ENCODE measurements at places on chromosomes 4 and X.

DNA sequence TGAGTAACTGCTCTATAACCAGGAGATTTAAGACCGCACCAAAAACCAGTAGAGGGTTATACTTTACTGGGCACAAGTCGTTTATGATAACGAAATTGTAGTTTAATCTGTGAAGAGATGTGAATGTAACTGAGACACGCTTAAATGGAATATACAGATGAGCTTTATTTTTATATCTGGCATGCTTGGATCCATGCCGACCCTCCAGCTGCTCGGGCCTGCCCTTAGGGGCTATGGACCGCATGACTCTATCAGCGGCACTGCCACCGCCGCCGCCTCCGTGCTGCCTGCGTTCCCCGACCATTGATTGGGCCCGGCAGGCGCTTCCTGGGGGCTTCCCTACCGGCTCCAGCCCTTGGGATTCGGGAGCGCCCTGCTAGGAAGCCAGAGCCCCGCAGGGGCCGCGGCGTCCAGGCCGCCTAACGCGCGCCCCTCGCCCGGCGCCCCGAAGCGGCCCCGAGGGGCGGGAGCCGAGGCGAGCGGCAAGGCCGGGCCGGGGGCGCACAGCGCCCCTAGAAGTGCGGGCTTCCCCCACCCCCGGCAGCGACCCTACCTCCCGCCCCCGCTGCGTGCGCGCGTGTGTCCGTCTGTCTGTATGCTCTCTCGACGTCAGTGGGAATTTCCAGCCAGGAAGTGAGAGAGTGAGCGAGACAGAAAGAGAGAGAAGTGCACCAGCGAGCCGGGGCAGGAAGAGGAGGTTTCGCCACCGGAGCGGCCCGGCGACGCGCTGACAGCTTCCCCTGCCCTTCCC, at the start of gene NFKB1:
NFKB1 (plus strand) TSS at position 664 of the 751 bp plus-strand sequence. CDS start 24,160 bp downstream, outside the sequence.
- peak; percentile 55 for DNase-seq

DNA sequence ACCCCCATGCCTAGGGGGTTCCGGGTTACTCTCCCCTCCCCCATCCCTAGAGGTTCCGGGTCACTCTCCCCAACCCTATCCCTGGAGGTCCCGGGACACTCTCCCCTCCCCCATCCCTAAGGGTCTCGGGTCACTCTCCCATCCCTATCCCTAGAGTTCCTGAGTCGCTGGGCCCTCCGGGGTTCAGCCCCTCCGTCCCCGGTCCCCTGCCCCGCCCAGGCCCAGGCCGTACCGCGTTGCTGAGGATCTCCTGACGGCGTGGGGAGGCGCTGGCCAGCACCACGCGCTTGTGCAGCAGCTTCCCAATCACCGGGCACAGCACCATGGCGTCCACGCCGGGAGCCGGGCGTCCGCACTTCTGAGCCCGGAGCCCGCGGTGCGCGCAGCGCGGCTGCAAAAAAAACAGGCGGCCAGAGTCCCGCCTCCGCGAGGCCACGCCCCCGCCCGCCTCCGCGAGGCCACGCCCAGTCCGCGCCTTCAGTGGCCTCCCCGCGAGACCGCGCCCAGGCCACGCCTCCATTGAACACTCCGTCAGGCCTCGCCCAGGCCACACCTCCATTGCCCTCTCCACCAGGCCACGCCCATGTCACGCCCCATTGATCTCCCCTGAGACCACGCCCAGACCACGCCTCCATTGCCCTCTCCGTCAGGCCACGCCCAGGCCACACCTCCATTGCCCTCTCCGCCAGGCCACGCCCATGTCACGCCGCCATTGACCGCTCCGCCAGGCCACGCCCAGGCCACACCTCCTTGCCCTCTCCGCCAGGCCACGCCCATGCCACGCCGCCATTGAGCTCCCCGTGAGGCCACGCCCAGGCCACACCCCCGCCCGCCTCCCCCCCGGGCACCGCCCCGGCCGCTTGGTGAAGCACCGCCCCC, at the start of gene ASMTL:
ASMTL (minus strand) TSS at position 394 of the 879 bp plus-strand sequence; CDS start at position 325, 69 bp downstream.
- no peak for DNase-seq

DNA sequence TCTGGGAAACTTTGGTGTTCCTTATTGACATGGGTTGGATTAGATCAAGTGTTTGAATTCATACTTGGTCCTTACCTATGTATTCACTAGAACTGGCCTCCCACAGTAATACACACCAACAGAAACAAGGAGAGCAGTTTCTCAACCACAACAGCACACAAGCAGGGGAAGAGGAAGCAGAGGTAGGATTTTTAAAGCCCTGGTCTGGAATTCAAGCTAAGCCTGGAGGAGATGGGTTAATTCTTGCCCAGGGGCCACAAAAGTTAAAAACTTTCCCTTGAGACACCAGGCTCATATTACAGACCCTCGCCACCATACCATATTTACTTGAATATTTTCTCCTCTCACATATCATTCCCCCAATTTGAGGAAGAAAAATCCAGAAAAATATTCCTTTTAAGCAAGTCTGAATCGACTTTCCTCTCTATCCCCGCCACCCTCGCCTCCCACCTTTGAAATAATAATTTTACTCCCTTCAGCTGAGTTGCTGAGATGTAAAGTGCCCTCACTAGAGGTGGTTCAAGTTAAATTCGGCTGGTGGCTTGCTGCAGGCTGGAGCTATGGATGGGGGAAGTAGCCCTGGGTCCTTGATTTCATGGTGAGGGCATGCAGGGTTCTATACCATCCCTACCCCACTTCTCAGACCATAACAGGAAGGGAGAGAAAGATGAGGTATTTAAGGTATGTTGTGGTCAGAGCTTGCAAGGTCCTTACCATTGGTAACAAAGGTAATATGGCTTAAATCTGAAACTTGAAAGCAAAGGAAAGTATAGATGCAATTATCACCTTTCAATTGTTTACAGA, 440.2 kb downstream of the INPP4B start:
- no peak for DNase-seq

GRCh38 chrX:16518131-16518530, 131.8 kb upstream of the S100G start:
- no peak for DNase-seq

GRCh38 chr4:33029976-33030375, 2309.8 kb downstream of the PCDH7 start:
- no peak for DNase-seq

GRCh38 chr4:173507471-173508385, 22.3 kb downstream of the HAND2 start:
- DNase-seq, result no peak

DNA sequence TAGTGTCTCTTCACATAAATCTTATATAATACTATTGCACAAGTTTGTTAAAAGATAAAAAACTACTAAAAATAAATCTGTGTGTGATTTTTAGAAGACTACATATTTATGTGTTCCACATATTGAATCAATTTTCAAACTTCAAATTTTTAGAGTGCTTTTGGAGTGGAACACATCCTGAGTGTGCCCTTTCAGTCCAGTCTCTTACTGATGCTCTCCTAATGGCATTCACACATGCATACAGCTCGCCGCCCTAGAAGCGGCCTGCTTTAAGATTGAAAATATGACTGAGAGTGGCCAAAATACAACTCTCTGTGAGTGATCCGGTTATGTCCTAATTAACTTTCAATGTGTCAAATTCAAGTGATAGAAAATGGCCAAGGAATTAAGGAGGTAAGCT, 628.8 kb downstream of the ANKRD50 start:
- no peak for DNase-seq

DNA sequence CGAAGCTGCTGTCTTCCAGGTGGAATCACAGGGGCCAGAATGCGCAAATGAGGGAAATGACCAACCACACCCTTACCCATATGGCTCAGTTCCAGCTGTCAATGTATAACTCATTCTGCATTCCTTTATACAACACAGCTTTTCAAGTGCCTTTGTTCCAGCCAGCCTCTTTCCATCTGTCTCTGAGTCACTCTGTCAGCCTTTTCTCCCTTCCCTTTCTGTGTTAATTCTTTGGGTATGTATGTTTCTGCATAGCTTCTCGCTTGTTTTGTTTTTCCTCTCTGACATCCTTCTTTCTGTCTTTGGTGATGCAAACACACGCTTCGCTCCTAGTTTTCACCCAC, 54.5 kb downstream of the RS1 start:
- DNase-seq, result peak; percentile 20

- DNase-seq, result peak; percentile 11
Measured at GRCh38 chr4:138494931-138495330, 252.8 kb upstream of the SLC7A11 start.

All from occipital lobe (tissue), 3 donors.